ENCODE measurements at places on chromosomes 2 and 18. TPM values are rescaled to one million over a fixed set of nuclear protein-coding genes. Genes with fewer than 3 reads are reported as not detected.

DNA sequence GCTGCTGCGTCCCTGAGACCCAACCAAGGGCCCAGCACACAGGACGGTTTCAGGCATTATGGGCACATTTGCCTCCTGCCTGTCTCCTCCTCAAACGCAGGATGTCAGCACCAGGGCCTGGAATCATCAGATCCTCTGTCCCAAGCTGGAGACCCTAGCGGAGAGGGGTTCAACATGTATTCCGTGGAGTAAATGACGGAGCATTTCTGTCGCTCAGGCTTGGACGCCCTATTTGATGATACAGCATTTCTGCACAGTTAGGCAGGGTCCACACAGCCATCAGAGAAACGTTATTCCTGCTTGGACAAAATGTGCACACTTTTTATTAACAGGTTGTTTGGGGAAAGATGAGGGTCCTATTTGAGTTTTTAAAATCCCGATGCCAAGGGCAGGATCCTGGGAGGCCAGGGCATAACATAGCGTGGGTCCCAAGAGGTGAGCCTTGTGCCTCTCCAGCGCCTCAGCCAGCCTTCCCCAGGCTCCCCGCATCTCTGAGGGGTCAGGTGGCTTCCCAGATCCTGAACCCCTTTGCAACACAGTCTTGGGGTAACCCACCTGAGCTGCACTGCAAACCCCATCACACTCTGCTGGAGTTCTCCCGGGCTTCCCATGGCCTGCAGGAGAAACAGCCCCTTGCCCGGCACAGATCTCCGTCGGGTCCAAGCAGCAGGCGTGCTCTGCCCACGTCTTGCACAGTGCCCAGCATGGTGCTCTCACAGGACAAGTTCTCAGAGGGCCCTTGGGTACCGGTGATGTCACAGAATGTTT, 319.7 kb upstream of the MYT1L start:
- DNase-seq = no peak

DNA sequence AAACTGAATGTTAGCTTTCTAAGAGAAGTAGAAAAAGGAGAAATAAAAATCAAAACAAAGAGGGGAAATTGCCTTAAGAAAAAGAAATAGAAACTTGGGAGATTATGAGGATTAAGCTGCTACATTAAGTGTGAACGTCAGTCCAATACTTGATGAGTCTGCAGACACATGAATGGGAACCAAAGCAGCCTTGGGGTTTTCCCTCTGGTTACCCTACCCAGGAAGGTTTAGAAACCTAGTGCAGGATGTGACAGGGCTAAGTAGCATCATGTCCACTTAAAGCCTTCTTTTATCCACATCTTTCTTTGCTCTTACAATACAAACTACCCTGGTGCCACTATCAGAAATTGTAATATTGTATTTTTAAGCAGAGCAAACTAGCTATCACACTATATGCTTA, 22.3 kb downstream of the SLC35F5 start:
- DNase-seq = no peak

GRCh38 chr2:144707736-144708326, 187.9 kb upstream of the ZEB2 start:
- DNase-seq = no peak

DNA sequence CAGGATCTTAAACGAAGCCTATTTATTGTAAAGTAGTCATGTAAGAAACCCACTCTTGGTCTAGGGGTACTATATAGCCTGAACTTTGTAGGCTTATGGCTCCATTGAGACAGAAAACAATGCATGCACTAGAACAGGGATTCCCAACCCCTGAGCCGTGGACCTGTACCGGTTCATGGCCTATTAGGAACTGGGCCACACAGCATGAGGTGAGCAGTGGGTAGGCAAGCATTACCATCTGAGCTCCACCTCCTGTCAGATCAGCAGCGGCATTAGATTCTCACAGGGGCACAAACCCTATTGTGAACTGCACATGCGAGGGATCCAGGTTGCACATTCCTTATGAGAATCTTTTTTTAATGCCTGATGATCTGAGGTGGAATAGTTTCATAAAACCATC, 59.2 kb downstream of the ROCK1 start:
- DNase-seq = no peak

DNA sequence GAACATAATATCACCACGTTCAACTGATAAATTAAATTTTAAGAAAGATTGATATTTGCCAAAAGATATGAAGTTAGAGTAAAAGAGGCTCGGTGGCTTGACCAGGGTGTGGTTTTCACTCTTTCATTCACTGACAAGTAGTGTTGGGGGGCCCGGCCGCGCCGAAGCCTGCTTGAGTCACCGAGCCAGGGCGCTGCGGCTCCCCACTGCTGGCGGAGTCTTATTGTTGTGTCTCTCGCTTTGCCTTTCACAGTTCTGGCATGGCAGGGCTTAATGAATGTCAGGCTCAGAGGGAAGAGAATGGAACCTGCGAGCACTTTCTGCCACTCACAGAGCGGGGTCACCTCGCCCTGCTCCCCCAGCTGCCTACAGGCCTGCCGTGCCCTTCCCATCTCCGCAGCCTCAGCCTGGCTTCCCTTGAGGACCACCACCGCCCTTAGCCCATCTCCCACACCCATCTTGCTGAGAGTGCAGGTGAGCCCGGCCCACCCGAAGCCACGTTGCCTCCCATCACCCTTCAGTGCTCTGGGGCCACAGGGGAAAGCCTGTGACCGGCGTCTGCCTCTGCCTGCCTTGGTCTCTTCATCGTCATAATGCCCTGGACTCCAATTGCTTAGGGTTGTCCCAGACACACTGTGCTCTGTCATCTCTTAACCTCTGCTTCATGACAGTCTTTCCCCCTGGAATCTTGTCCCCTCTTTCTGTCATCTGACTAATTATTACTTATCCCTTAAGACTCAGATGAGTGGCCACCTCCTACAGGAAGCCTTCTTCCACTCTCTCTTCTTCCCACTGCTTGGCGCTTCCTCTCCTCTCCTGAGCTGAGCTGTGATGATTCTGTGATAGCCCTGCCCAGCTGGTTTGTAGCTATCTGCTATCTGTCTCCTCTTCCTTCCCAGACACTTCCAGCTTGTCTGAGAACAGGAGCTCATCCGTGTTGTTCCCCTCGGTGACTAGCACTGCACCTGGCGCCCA, 142.5 kb downstream of the FAM210A start:
- DNase-seq = no peak

DNA sequence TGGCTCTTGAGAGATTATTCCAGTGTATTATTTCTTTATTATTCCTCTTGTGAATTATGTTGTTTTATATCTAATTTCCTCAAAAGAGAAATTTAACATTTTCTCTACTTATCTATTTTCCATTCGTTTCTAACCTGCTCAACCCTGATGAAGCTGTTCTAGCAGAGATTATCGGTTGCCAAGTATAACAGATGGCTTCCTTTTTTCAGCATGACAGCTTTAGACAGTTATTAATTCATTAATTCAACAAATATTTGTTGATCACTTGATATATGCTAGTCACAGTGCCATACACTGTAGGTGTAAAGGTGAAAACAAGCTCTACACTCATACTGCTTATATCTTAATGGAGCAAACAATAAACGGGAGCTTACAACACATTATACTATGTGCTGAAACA, 137.9 kb upstream of the UBE2E3 start:
- no peak for DNase-seq

GRCh38 chr18:59724103-59724502, 26.9 kb upstream of the CCBE1 start:
- no peak for DNase-seq

GRCh38 chr2:219058541-219059374, 2.0 kb downstream of the IHH start:
- DNase-seq = peak; percentile 73

- DNase-seq = no peak
Observed at GRCh38 chr2:143458258-143459190, 329.3 kb downstream of the ARHGAP15 start.

GRCh38 chr2:141554810-141555209, 576.0 kb downstream of the LRP1B start:
- no peak for DNase-seq

- no peak for DNase-seq
Observed at GRCh38 chr2:233758849-233759248, 1.2 kb upstream of the UGT1A1 start.

DNA sequence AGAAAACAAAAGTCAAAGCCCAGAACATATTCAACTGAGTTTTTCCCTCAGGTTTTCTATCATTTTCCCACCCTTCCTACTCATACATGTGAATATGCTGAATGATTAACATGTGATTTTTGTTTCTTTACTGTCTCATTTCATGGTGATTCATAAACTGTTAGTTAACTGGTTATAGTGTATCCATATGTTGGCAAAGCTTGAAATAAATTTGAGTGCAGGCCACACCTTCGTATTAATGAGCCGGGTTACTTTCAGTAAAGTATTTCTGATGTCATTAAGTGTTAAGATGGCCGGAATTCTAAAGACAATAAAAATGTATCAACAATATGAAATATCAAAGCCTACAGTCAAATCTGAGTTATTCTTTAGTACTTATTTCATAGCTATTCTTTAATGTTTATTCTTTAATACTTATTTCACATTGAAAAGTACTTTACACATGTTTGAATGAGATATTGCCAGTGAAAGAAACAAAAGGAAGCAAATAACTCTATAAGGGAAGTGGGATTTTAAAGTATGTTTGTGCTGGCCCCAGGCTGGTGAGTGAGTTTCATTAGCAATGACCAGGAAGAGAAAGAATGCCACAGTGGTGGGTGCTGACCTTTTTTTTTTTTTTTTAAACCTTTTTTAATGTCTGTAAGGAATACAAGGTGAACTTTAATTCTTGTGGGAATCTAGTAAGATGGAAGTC, 178.6 kb downstream of the NEDD4L start:
- DNase-seq = no peak

DNA sequence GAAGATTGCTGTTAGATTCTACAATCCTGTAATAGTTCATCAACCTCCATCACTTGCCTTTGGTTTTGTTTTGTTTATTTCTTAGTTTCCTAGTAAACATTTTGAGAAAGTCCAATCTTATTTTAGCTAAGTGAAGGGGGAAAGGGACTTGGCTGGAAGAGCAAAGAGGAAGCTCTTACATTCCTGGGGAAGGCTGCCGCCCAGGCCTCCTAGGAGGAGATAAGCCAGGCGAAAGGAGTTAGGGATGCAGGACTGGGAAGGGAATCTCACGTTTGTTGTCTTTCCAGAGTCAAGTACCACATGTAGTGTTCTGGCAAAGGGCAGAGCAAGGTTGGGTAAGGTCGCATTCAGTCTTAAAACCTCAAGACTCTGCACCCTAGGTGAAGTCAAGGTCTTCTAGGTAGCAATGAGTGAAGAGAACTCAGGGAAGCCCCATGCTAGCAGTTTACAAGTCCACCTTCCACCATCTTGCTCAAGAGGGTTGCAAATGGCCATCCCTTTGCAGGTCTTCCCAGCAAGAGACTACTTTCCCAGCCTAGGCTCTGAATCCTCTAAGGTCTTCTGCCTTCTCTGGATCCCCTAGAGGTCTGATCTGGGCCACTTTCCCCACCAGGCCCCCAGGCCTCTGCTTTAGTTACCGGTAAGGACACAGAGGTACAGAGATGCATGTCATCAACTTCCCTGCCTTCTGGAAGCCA, 320.7 kb downstream of the CYP26B1 start:
- no peak for DNase-seq

AFF3 gene
- total RNA-seq = 7.6 TPM

CASP10 gene
- total RNA-seq = 5.4 TPM
